ENCODE measurements at places on chromosomes 2 and 18. TPM values are rescaled to one million over a fixed set of nuclear protein-coding genes. Genes with fewer than 3 reads are reported as not detected.

The IL37 gene
- not detected for total RNA-seq

The GNAL gene
- total RNA-seq = 1.8 TPM

The VAMP8 gene
- total RNA-seq = 176 TPM

The ATP6V1C2 gene
- 0.17 TPM for total RNA-seq

The AFF3 gene
- total RNA-seq = 16.4 TPM

The AQP12A gene
- not detected for total RNA-seq

The PSMA8 gene
- 0.15 TPM for total RNA-seq

The TMEM247 gene
- not detected for total RNA-seq

The MRPL53 gene
- total RNA-seq = 69.5 TPM

The NPPC gene
- total RNA-seq = not detected

The PPP3R1 gene
- total RNA-seq = 50.2 TPM

The RGPD4 gene
- not detected for total RNA-seq

The TP53I3 gene
- 123 TPM for total RNA-seq

The FOXD4L1 gene
- total RNA-seq = 0.17 TPM

The TDRD15 gene
- total RNA-seq = not detected

The DNAJC5G gene
- total RNA-seq = not detected

DNA sequence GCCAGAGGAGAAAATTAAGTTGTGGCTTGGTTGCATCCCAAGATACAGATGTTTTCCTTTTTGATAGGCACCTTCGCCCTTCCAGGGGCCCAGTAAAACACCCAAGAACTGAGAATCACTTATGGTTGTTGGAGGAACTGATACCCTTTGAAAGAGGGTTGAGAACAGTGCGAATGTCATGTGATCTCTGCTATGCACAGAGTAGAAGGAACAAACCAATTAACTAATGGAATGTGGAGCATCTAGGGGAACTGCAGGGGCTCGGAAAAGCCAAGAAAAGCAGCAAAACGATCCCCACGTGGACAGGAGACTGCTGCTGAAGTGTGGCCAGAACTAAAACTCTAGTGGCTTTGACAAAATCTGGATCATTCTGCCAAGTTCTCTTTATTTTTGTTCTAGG lies 58.8 kb downstream of the APOB start:
- no peak for DNase-seq

DNA sequence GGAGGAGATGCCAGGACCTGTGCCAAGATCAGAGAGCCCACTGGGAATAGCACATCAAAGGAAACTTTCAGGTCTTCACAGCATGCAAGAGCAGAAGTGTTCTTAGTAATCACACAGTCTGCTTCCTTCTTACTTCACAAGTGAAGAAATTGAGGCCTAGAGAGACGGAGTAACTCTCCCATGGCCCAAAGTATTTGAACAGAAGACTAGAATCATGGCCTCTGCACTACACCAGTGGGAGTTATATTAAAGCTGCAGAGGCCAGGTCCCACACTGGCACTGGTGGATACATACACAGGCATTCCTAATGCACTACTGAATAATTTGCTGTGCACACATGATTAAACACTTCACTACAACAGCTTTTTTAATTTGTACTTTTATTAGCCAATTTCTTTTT lies 107.6 kb upstream of the RMP24 start:
- DNase-seq = no peak

GRCh38 chr2:129819855-129820254 lies 159.6 kb upstream of the RAB6C start:
- no peak for DNase-seq

- DNase-seq = no peak
Observed at GRCh38 chr2:47720559-47720958, 62.4 kb upstream of the MSH6 start.

GRCh38 chr2:28282861-28283646 lies 109.6 kb upstream of the FOSL2 start:
- no peak for DNase-seq

- no peak for DNase-seq
Observed at GRCh38 chr18:45324495-45325113, 290.7 kb upstream of the SLC14A2 start.

GRCh38 chr2:191050640-191050987 lies 36.6 kb upstream of the STAT1 start:
- DNase-seq = no peak

GRCh38 chr2:117217145-117217544 lies 597.3 kb upstream of the DDX18 start:
- DNase-seq = no peak

DNA sequence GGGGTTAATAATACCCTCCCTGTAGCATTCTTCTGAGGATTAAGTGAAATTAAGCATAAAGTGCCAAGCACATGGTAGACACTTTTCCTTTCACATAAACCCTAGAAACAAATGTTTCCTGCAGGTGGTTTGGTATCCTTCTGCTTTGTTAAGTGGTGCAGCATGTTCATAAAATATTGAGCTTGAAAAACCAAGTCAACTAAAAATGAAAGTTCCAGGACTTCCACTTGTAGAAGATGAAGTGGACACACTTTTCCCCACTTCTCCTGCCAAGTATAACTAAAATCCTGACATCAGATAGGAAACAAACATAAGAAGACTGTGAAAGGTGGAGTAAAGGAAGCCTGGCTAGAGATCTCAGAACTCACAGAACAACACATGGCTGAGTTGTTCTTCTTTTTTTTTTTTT lies 90.5 kb downstream of the COLEC12 start:
- no peak for DNase-seq

GRCh38 chr18:13136056-13136903 lies 82.3 kb upstream of the LDLRAD4 start:
- DNase-seq = peak; percentile 86

DNA sequence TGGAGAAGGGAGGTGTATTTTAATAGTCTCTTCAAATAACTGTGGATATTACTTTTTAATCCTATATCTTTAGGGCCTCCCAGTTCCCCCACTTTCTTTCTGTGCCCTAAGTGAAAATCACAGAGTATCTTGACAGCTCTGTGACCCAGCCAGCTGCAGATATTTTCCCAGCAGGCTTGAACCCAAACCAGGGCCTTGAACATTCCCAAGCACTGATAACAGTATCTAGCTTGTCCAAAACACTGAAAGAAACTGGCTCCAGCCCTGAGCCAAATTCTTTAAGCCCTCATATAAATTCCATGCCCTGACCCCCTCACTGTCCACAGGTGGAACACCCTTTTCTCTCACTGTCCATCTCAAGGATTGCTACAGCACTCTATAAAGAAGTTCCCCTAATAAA lies 388.1 kb upstream of the CHAC2 start:
- no peak for DNase-seq

GRCh38 chr18:48940854-48941611 lies 9.7 kb downstream of the SMAD7 start:
- no peak for DNase-seq

GRCh38 chr2:20645761-20646160 lies 5.1 kb downstream of the HS1BP3 start:
- no peak for DNase-seq

- no peak for DNase-seq
Observed at GRCh38 chr2:15074751-15075700, 442.5 kb downstream of the LRATD1 start.

DNA sequence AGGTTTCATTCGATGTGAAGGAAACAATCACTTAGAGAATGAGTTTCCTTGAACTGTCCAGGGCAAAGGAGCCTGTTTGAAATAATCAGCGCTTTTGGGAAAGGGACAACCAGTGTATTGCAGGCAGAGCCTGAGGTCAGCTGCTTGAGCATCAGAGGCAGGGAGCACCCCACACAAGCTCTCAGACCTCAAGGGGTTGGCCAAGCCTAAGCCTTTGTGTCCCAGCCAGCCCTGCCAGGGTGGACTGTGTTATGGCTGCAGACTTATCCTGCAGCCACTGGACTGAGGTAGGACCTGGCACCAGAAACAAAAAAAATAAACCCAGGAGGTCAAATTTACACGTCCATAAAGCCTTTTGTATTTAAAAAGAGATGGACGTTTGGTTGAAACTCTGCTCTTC lies 228.3 kb downstream of the SEPTIN10 start:
- no peak for DNase-seq

DNA sequence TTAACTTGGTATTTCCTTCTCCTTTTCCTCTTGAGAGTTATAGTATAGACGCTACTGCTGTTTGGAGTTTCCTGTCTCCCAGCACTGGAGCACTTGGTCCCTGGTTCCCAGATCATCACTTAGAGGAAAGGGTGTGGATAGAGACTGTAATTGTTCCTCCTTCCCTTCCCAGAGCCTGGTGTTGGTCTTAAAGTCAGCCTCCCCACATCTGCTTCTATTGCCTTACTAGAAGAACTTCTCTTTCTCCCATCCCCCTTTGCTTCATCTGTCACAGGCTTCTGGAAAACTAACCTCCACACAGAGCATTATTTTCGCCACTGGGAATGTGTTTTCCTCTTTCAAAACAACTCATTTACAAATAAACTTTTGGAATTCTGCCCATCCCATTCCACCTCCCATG lies 131.0 kb downstream of the CCDC85A start:
- no peak for DNase-seq

DNA sequence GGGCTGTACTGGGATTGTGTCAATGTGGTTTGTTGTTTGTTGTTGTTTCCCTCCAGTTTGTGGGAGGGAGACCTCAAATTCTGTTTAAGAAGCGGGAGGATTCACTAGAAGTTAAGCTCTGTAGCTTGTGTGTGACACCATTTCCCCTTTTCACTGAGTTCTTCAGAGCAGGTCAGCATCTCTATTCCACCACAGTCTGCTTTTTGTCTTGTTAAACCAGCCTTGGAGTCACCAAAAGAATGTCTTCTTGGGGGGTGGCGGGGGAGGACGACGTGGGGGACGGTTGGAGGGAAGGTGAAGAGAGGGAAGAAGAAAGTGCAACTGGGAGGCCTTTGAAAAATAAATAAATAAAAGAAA lies 2.3 kb upstream of the BCL11A start:
- DNase-seq = no peak

GRCh38 chr18:48859311-48860268 lies 91.2 kb downstream of the SMAD7 start:
- no peak for DNase-seq

GRCh38 chr2:240290432-240291336 lies 144.8 kb upstream of the GPC1 start:
- DNase-seq = no peak

GRCh38 chr2:159711562-159712142 lies 654 bp upstream of the MARCHF7 start:
- DNase-seq = no peak

DNA sequence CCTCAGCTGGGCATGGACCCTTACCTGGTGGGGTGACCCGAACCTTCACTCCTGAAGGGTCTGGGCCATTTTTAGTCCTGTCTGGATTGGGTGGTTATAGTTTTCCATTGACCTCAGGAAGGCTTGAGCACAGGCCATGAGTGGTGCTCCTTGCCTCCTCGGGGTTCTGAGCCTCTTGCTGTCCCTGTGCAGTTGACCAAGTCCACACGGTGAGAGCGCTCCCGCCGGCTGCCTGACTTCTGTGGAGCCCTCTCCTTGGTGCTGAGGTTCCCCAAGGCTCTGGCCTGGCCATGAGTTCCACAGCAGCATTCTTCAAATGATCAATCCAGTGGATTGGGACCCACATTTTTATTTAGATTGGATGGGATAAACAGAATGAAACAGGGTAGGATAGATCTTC lies 159.5 kb downstream of the SEPTIN10 start:
- DNase-seq = no peak

DNA sequence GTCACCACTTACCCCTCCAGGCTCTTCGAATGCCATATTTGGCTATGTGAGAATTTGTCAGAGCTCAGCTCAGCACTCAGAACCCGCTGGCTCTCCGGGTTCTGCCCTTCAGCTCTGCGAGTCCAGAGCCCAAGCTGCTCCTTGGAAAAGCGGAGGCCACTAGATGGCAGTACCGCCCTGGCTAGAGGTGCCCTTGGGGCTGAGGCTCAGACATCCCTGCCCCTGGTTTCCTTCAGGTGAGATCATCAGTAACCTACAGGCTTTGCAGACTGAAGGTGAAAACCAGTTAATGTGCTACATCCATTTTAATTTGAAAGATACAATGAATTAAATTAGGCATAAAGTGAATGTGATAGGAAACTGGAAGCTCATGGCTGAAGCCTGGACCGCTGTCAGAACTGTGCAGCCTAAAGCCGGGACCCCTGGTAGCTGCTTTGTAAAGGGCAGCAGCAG lies 285.6 kb downstream of the AGAP1 start:
- peak; percentile 82 for DNase-seq

- DNase-seq = peak; percentile 98
Observed at GRCh38 chr2:69914950-69915945, at the start of gene MXD1. Gene MXD1 (plus strand): TSS chr2:69915109. CDS start chr2:69915331, 222 bp downstream.

GRCh38 chr18:32803568-32803967 lies 30.7 kb upstream of the KLHL14 start:
- DNase-seq = no peak

DNA sequence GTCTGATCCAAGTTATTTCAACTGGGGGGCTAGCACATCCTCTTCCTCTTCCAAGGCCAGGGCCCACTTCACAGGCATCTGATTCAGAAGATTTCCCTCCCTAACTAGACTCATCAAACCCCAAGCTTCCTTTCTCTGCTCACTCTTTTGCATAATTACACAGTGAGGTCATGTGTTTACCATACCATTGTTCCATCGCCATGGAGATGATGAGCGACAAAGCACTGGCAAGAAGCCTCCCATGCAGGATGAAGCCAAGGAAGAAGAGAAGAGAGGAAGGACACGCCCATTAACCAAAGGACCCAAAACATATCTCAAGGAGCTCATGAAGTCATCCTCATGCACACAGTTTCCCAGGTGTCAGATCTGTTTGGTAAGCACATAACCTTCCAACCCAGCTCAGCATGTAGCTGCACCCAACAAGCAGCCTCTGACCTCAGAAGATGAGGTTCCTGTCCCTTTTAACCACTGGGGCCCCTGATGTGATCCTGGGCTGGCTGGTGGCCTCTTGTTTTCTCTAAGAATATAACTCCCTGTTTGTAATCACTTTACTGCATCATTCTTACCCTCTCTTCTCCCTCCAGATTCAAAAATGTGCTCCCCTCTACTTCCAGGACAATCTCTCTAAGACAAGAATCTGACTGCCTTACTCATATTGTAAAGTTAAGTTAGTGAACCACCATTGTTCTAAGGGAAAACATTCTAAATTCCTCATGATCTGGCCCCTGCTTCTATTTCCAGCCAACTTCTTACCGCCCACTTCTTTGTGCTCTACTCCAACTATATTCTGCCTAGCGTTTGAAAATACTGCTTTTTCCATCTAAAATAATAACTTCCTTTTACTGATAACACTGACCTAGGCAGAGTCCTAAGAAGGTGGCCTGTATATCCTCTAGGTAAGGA lies 190.1 kb downstream of the TTC32 start:
- DNase-seq = no peak

GRCh38 chr18:80253871-80254492 lies 6.7 kb upstream of the PARD6G start:
- DNase-seq = no peak

GRCh38 chr2:54551123-54551756 lies 95.1 kb downstream of the SPTBN1 start:
- no peak for DNase-seq

GRCh38 chr18:31819106-31819924 lies 58.6 kb upstream of the SLC25A52 start:
- DNase-seq = no peak
